Stimulated activated CD4-positive, alpha-beta T cell treated with anti-CD3 and anti-CD28 coated beads, Interleukin-1b, Interleukin-23, amount 100 ng/mL, for 1 hour (primary cell): ENCODE measurements at places on chromosomes 4 and X.

DNA sequence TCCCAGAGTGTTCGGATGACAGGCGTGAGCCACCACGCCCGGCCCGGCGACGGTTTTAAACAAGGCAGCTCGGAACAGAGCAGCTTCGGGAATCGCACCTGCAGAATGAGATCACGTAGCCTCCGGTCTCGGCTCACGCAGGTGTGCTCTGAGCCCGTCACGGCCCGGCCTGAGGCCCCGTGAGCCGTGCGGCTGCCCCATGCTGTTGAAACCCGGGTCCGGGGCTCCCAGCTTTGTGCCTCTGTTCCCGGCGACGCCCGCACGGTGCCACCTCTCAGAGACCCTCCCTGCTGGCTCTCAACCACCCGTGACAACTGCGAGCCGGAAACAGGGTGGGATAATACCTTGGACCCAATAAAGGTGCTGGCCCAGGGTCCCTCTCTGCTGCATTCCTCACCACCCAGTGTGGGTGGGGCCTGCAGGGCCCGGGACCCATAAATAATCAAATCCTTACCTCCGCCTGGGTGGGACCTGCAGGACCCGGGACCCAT lies 13.4 kb upstream of the PLCXD1 start:
- DNase-seq, result no peak

- DNase-seq, result no peak
Observed at GRCh38 chrX:144006811-144007210, 122.9 kb downstream of the UBE2NL start.

GRCh38 chrX:149453030-149453429 lies 52.1 kb downstream of the IDS start:
- DNase-seq, result no peak

DNA sequence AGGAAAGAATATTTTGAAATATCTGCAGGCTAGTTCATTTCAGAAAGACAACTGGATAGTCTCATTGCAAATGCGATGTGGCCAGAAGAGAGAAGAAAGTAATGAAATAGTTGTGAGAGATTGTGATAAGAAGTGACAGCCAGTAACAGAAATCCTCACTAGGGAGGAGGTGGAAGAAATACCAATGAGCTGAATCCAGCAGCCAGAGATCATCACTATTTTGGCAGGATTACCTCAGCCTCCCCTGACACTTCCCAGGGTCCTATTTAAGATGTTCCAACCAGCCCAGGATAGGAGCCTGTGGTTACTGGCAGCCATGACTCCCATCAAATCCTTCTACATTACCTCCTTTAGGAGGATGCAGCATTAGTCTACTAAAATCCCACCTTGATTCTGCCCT lies 76.7 kb upstream of the ARHGAP24 start:
- no peak for DNase-seq

DNA sequence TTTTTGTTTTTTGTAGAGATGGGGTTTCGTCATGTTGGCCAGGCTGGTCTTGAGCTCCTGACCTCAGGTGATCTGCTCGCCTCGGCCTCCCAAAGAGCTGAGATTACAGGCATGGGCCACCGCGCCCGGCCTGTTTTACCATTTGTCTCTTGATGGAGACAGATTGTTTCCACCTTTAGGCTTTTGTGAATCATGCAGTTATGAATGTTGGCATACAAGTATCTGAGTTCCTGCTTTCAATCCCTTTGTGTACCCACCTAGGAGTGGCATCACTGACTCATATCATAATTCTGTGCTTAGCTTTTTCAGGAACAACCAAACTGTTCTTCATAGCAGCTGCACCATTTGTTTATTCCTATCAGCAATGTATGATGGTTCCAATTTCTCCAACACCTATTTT lies 20.2 kb upstream of the MGST2 start:
- no peak for DNase-seq

DNA sequence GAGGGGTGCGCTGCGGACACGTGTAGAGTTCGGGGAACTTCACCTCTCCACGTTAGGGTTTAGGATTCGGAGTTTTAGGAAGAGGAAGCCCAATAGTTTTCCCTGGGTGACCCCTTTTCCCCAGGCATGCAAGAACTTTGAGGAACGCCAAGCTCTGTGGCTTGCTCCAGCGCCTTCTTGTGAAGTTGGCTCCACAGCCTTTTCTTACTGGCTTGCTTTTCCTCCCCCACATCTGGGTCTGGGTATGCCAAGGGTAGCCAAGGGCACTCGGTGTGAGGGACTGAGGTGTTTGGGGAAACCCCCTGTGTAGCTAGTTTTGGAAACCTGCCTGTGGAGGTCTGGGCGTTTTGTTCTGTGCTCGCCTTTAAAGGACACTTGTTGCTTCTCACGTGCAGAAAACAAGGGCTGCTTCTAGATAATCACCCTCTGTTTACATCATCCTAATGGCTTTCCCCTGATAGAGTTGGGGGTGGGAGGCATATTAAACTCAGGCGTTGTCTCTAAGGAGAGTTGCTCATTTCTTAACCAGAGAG lies 746 bp downstream of the EDNRA start:
- no peak for DNase-seq

DNA sequence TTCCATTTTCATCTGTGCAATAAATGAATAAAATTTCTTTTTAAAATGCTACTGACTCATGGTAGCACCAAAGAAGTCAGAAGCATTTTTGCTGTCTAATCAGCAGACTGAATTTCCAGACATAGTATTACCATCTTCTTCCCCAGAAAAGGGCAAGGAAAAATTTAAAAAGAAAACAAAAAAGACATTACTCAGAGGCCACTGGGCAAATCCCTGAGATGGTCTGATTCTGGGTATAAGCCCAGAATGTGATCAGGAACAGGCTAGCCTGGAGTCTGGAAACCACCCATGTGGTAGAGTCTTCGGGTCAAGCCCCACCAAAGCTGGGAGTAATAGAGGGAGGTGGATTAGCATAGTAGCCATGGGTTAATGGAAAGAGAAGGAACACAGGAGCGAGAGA lies 342.8 kb downstream of the FBXW7 start:
- no peak for DNase-seq
